NCI-H510A (cell line): ENCODE measurements at places on chromosomes 6 and 20.

- DNase-seq = no peak
Measured at GRCh38 chr20:13794667-13795066, 9.8 kb downstream of the NDUFAF5 start.

DNA sequence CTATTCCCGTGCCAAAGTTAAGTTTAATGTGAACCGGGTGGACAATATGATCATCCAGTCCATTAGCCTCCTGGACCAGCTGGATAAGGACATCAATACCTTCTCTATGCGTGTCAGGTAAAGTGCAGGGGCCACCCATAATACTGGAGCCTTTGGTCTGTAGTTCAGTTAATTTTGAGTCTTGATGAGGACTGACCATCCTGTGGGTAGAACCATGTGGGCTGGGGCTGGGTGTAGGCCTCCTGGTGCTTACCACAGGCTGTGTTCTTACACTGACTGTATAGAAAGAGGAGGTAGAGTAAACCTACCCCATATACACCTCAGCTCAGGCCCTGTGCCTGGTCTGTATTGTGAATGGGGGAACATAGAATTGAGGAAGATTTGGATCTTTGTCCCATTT is 2.4 kb downstream of the NOP56 start:
- DNase-seq = no peak

DNA sequence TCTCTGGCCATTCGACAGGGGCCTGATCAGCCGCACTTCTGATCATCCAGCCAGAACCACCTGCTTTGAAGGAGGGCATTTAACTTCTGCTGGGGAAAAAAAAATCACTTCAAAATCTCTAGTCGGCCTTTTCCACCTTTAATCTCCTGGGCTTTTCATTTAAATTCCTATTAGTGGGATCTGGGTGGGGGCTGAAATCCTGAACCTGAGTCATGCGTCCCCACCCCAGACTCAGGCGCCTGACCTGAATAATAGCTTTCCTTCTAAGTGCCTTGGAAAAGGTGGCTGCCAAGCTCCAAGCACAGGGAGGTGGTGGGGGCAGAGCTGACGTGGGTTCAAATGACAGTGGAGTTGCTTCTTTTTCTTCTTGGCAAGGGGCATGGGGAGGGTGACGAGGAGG is 246.0 kb upstream of the EXOC2 start:
- no peak for DNase-seq

DNA sequence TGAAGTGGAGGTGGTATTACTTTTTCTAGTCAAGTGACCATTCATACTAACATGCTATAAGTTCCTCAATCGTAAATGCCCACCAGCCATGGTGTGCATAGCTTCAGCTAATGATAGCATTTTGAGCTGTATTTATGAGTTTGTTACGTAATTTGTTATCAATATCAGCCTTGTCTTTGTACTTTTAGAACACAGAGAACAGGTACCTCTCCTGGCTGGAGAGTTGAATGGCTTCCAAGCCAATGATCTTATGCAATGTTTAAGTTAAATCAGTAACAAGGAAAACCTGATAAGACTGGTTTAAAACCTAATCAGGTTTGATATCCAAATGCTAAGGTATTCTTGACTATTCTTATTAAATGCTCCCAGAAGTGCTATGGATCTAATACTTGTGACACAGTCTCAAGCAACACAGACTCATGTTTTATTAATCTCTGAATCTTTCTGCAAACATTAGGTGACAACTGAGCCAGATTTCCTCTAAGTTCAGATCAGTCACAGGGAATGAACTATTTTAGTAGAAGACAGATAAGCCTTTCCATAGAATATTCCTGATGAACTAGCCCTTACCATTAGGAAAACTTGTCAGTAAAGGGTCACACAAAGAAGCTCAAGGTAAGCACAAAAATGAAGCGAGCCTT is 154.8 kb downstream of the PTPRK start:
- DNase-seq = no peak

GRCh38 chr6:22536122-22536521 is 33.2 kb upstream of the HDGFL1 start:
- no peak for DNase-seq

DNA sequence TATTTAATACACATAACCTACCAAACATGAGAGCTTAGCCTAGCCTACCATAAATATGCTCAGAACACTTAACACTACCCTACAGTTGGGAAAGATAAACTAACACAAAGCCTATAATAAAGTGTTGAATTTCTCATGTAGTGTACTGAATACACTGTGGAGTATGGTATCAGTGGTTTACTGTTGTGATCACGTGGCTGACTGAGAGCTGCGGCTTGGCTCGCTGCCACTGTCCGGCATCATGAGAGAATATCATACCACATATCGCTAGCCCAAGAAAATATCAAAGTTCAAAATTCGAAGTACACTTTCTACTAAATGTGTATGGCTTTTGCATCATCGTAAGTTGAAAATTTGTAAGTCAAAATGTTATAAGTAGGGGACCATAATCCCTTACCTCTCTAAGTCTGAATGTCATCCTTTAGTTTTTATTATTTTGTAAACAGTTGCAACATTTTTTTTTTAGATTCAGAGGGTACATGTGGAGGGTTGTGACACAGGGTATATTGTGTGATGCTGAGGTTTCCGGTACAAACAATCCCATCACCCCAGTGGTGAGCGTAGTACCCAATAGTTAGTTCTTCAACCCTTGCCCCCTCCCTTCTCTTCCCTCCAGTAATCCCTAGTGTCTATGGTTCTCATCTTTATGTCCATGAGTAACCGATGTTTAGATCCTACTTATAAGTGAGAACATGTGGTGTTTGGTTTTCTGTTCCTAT is 14.6 kb upstream of the TAAR1 start:
- no peak for DNase-seq

DNA sequence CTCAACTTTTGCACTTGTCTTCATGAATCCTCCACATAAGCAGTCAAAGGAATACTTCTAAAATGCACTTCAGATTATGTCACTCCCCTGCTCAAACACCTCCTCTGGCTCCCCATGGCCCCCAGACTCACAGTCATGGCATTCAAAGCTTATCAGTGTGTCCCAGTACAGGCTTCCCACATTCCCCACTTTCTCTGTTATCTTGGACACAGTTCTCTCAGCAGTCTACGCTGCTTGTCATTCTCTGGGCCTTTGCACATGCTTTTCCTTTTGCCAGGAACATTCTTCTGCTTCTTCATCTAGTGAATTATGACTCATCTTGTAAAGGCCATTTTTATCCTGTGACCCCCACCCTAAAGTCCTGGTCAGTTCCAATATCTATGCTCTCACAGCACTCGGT is 31.8 kb downstream of the SLC13A3 start:
- DNase-seq = no peak

GRCh38 chr6:35967076-35967774 is 46.3 kb upstream of the SRPK1 start:
- no peak for DNase-seq
